ENCODE measurements at places on chromosomes 6 and 20.

DNA sequence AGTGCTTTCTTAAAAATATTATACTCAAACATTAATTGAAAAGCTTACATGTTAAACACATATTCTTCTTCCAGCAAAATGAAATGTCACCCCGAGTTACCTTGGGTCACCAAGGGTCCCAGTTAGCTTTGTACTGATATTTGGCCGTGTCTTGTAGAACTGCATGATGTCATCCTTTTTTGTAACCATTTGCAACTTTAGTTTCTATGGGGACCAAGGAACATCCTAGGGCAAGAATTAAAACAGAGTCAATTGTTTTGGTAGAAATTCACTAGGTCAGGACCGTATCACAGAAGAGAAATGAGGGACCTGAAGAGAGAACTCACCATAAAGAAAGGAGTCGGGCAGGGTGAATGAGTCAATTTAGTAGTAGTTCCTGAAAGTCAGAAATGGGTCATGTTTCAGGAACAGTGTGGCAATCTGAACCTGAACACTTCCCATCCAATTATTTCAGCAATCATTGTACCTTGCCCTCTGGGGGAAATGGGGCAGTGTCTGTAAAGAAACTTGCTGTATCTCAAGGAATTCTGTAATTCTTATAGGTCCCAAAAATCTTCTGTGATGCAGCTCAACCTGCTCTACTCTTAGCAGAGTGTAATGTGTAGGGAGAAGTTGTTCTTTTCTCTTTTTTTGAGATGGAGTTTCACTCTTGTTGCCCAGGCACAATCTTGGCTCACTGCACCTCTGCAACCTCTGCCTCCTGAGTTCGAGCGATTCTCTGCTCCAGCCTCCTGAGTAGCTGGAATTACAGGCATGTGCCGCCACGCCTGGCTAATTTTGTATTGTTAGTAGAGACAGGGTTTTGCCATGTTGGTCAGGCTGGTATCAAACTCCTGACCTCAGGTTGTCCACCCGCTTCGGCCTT lies 5.3 kb upstream of the AKAP7 start:
- DNase-seq: peak; percentile 34

- DNase-seq: no peak
Measured at GRCh38 chr20:46706242-46706641, 3.2 kb upstream of the SLC2A10 start.

GRCh38 chr20:41475503-41475902 lies 108.9 kb upstream of the EMILIN3 start:
- peak; percentile 23 for DNase-seq

- no peak for DNase-seq
Measured at GRCh38 chr6:21163838-21164180, 429.7 kb upstream of the SOX4 start.
